ENCODE measurements at places on chromosomes 5 and 9.

- no peak overlapping the region for H3K27ac ChIP-seq
- H3K27me3 ChIP-seq = no peaks in the 10 kb centered on the region
- no peaks in the 10 kb centered on the region for H3K4me1 ChIP-seq
- H3K4me3 ChIP-seq = no peak overlapping the region
- no peak for DNase-seq
These were observed 458.6 kb upstream of the PAPPA start for GRCh38 chr9:115694991-115695390.

- H3K27me3 ChIP-seq = no peaks in the 10 kb centered on the region
- H3K36me3 ChIP-seq = no peaks in the 10 kb centered on the region
- no peak overlapping the region for H3K27ac ChIP-seq
These were observed 70.3 kb upstream of the MAP1B start for GRCh38 chr5:72036951-72037350.

DNA sequence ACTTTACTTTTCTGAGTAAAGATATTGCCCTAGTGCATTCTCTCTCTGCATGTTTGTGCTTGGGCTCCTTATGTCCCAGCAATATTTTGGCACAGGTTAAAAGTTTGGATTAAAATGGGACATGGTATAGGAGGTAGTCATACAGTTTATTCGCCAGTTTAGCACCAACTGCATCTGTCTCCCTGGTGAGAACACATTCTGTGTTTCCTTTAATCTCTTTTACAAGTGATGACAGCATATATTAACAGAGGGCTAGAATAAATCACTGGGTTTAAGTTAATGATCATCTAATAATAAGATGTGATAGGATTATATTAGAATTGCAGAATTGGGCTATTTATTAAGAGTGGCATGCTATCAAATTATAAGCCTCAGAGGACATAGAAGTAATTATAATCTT lies 550.1 kb downstream of the LRRC70 start:
- no peak overlapping the region for H3K27ac ChIP-seq
- H3K4me3 ChIP-seq = no peak overlapping the region
- H3K27me3 ChIP-seq = peaks cover 3% of the 10 kb centered on the region
- DNase-seq = no peak
- no peaks in the 10 kb centered on the region for H3K36me3 ChIP-seq

DNA sequence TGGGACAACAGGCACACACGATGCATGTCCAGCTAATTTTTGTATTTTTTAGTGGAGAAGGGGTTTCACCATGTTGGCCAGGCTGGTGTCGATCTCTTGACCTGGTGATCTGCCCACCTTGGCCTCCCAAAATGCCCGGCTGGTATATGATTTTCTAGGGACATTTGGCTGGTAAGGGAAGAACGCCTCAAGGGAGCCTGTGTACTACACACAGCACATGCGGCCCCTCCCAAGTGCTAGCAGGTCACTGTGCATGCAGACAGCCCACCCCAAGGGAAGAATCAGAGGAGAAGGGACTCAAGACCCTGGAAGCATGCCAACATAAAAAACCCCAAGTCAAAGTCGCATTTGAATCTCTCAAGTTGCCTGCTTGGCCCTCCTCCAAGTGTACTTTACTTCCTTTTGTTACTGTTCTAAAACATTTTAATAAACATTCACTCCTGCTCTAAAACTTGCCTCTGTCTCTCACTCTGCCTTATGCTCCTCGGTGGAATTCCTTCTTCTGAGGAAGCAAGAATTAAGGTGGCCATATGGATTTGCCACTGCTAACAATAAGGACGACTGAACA lies 24.3 kb upstream of the OTULINL start:
- H3K27me3 ChIP-seq = no peaks in the 10 kb centered on the region
- H3K27ac ChIP-seq = no peak overlapping the region
- H3K4me3 ChIP-seq = no peak overlapping the region
- DNase-seq = no peak

Measured in naive thymus-derived CD4-positive, alpha-beta T cell (primary cell).